ENCODE measurements at places on chromosomes 12 and 14. TPM values are rescaled to one million over a fixed set of nuclear protein-coding genes. Genes with fewer than 3 reads are reported as not detected.
A peak's percentile ranks its signal among the peaks of the same experiment; 100 is the strongest.

The TMPRSS12 gene
- total RNA-seq: not detected

The NELL2 gene
- 0.72 TPM for total RNA-seq

The MFAP5 gene
- total RNA-seq: 0.65 TPM

The MYF6 gene
- total RNA-seq: not detected

The KCNJ8 gene
- total RNA-seq: not detected

The PFKM gene
- 71.9 TPM for total RNA-seq

The LRP1-AS gene
- not detected for total RNA-seq

DNA sequence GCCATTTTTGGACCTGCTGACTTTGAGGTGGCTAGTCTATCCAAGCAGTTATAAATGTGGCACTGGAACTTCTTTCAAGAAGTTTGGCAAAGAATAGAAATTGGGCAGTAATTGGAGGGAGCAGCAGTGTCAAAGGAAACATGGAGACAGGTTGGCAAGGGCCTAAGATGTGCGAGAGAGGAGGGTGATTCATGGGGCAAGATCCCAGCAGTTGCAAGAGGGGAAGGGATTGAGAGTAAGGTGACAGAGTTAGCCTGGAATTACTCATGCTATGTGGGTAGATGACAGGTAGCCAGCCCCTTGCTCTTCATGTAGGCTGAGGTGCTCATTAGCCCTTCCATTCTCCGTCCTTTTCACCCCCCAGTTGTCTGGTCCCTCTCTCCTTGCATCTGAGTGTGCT, 42.2 kb downstream of the FBXL14 start:
- no peak for DNase-seq

DNA sequence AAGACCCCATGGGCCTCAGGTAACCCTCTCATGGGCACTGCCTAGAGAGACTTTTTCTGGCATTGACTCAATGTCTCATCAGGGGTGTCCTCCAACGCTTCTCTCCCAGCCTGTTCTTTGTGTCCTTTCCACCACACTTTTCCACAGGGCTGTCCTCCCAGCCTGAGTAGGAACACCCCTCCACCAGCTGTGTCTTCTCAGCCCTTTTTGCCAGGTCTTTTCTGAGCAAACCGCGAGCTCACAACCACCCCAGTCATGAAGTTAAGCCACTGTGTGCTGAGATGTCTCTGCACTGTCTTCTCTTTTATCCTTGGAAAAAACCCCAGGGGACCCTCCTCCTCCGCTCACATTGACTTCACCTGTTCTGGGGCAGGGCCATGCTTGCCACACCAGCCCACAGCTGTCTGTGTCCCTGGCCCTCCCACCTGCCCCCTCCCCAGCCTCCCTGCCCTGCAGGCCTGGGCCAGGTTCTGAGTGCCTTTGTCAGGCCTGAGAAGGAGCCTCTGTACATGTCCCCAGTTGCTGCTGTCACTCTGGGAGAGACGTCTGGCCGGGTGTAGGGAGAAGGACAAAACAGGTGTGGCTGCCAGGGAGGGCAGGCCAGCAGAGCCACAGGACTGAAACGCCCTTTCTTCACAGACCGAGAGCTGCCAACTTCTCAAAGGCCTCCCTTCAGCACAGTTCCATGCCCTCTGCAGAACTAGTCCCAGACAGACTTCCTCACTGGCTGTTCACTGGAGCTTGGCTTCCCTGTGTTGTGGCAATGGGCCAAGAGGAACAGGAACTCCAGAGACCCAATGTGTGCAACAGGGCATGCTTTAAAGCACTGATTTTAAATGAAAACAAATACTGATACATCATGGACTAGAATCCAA, 50.5 kb upstream of the PNMA1 start:
- DNase-seq: no peak

DNA sequence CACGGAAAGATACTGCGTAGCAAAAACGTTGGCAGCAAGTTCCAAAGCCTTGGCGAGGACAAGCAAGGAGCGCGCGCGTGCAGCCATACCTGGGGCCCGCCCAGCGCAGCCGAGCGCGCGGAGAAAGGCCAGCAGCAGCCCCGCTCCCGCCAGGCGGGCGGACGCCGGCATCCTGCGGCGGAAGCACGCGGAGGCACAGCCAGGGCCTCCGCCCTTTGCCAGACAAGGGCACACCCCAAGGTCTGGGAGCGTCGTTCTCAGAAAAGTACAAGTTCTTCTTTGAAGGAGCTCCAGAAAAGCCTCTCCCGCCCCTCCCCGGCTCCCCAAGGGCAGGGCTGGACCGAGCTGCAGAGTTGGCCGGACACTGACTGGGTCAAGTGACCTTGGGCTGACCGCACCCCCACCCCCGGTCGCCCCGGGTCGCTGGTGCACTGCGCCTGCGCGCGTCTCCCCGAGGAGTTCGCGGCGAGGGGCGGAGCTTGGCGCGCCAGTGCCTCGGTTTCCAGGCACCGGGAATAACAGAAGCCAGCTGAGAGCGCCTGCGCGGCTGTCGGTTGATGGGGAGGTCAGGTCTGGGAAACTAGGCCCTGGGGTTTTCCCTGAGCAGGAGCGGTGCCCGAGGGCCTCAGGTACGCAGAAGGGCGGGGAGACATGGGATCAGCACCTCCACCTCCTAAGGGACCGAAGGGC, at the start of gene ZC2HC1C:
TSS of gene ZC2HC1C (plus strand) at position 521 of the 690 bp plus-strand sequence. CDS start 933 bp downstream, outside the sequence.
- DNase-seq: peak; percentile 60

DNA sequence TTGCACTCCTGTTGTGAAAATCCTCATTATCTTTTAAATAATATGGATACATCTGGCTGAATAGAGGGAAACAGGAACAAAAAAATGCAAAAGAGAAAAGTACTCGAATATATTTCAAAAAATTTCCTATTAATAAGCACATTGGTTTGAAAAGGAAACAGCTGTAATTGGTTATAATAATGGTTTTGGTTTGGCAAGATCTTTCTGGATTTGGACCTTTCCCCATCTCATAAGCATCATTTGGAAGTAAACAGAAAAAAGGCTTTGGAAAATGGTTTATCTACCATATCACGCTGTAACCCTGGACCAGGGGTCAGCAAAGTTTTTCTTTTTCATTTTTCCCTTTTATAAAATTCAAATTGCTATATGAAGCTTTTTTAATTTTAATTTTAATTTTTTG, 2.8 kb upstream of the NINJ2 start:
- no peak for DNase-seq

DNA sequence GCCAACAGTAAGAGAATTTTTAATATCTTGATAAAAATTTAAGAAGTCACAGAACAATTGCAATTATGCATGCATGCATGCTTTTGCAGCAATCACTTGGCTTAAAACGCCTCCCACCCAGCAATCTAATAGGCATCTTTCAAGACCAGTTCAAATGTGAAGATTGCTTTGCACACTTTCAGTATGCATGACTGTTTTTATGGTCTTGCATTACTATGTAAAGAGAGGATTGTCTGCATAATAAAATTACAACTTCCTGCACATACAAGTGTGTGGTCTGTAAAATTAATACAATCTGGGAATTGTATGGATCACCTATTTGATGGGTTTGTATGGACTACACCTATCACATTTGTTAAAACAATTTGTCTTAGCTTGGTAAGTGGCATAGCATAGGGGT, 48.8 kb downstream of the E2F7 start:
- DNase-seq: no peak

GRCh38 chr12:90058704-90059103, 350.1 kb upstream of the ATP2B1 start:
- peak; percentile 79 for DNase-seq

GRCh38 chr14:101492716-101493115, 68.6 kb upstream of the DIO3 start:
- DNase-seq: no peak

GRCh38 chr12:121142171-121142950, 9.7 kb downstream of the P2RX7 start:
- DNase-seq: no peak

DNA sequence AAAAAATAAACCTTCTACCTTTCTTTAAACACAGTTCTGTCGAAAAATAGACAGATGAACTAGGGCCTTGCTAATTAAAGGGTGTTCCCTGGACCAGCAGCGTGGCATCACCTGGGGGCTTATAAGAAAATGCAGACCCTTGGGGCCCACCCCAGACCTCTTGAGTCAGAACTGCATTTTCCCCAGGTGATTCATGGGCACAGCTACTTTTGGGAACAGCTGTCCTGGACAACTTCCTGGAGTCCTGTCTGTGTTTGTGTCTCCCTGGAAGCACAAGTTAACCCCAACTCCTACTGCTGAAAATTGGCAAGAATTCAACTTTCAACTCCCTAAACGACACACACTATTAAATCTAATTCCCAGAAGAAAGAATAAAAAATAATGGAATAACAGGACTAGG, 17.8 kb downstream of the FBLN5 start:
- no peak for DNase-seq

- DNase-seq: no peak
Observed at GRCh38 chr12:78418919-78419318, 445.7 kb upstream of the SYT1 start.

All from A172 (cell line).